T-cell (primary cell): ENCODE measurements at places on chromosomes 2 and 18.

DNA sequence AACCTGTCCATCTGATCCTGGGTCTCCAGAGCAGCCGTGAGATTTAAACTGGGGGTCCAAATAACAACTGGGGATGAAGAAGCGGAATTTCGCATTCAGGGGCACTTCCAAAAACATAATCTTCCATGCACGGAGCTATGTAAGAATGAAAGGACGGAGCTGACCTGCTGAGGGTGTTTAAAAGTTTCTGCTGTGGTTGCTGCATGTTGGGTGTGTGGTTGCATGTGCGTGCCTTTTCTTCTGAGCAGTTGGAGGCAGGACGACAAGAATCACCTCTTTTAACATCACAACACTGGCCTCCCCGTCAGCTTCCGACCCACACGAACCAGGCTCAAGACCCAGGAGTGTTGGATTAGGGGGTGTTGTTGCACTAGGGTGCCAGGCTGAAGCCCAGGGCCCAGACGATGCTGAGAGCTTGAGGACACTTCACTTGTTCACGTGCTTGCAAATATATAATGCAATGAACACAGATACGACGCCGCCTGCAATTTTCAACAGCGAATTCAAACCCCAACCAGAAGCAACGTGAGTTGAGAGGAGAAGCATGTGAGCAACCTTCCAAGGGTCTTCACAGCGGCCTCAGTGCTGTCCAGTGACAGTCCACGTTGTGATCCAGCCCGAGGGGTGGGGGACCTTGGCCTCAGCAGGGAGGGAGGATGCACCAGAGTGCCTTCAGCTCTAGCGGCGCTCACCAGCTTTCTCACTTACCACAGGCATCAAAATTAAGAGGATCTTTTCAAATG, 76.0 kb upstream of the SALL3 start:
- no peak for DNase-seq

- DNase-seq = peak; percentile 40
Measured at GRCh38 chr18:51196118-51196810, 1.2 kb downstream of the MEX3C start.

GRCh38 chr2:186347472-186347871, 138.6 kb upstream of the ZC3H15 start:
- DNase-seq = no peak

- no peak for DNase-seq
Measured at GRCh38 chr18:62784338-62784965, 69.1 kb downstream of the PHLPP1 start.

- DNase-seq = no peak
Measured at GRCh38 chr2:237090906-237091305, 5.2 kb downstream of the COPS8 start.

- DNase-seq = no peak
Measured at GRCh38 chr2:24717263-24717951, 75.8 kb downstream of the PTRHD1 start.

- no peak for DNase-seq
Measured at GRCh38 chr2:67576226-67576625, 179.1 kb downstream of the ETAA1 start.

DNA sequence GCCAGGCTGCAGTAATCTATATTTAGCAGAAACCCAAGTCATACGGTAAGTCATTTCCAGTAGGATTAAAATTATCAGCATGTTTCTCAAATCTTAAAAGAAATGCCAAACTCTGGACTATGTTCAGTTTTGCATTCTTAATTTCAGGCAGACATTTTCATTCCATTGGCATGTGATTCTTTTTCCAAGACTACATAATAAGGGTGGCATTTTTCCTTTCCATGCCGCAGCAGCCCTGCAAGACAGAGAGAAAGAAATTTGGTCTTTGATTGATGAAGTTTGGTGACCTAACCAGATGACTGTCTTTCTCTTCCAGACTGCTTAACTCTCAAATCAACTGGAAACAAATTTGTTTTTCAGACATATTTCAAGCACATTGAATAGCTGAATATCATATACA, 118.1 kb downstream of the FHOD3 start:
- no peak for DNase-seq

- DNase-seq = no peak
Measured at GRCh38 chr2:133062931-133063665, 393.1 kb upstream of the LYPD1 start.

DNA sequence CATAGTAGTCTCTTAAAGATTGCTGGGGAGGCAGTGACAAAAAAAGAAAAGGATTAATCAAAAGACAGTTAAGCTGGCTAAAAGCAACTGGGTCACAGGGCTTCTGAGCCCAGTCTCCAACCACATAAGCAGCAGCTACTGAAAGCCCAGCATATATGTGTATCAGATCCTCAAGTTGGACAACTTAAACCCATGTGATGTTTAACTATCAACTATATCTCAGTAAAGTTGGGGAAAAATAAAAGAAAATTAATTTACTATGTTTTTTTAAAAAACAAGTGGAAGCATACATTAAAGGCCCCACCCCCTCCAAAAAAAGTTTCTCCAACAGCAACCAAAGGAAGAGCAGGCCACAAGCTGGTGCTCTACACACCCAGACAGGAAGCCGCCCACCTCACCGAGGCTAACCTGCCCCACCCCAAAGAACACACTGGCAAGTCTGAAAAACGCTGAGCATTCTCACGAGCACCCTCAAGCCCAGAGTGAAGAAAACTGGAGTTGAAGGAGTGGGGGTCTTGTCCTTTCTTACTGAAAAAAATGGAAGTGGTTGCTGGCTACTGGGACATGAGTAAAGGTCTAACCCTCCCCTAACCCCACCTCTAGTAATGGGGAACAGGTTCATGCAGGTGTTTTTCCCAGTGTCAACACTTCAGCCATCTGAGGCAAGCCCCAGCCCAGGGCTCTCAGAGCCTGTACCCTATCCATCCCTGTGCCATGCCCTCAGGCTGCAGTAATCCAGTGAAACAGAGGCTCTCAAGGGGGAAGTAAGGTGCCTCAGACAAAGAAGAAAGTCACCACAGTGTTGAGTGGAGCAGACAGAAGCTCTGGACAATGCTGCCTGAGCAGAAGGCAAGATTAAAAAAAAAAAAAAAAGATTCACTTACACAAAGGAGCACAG, 106.3 kb downstream of the GYPC start:
- peak; percentile 41 for DNase-seq

DNA sequence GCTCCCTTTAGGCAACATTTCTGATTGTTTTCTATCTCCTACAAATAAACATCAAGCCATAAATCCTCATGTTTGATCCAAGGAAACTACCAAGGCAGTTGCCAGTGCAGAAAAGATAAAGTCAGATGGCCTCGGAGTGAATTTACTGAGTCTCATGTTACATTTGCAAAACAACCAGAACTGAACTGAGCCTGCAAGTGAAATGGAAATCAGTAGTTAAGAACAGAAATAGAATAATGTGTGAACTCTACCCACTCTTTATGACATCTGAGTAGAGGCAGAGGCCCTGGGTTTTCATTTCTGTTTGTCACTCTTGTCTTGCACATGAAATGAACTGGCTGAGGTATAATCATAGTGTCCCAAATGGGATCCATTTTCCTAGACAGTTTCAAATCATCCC, 20.4 kb upstream of the DAPL1 start:
- DNase-seq = no peak

- DNase-seq = no peak
Measured at GRCh38 chr2:120206022-120206581, 17.1 kb downstream of the TMEM185B start.
